LHCN-M2 (cell line): ENCODE measurements at places on chromosomes 4 and X. TPM values are rescaled to one million over a fixed set of nuclear protein-coding genes. Genes with fewer than 3 reads are reported as not detected.

ZFP42 gene
- not detected in 2 replicates for total RNA-seq

GRID2 gene
- total RNA-seq = not detected in 2 replicates

AMER1 gene
- 1.7 and 1.8 TPM in 2 replicates for total RNA-seq

SNCA gene
- 10.1 TPM in 1 of 2 replicates, not detected in the other for total RNA-seq

SYN1 gene
- total RNA-seq = 0.17 and 0.51 TPM in 2 replicates

DMRTC1 gene
- total RNA-seq = not detected in 2 replicates

RBM47 gene
- 0.06 and 0.17 TPM in 2 replicates for total RNA-seq

GASK1B gene
- total RNA-seq = 54.4 and 60.4 TPM in 2 replicates

ASMT gene
- not detected in 2 replicates for total RNA-seq

AFAP1 gene
- total RNA-seq = 22.6 and 23.9 TPM in 2 replicates

GRCh38 chrX:8139716-8140115, 31.4 kb downstream of the VCX2 start:
- no peak for DNase-seq

GRCh38 chr4:159429693-159430035, 326.8 kb downstream of the RAPGEF2 start:
- no peak for DNase-seq

- DNase-seq = no peak
These were observed 142.4 kb downstream of the KLHL8 start for GRCh38 chr4:87077914-87078585.

- DNase-seq = no peak
These were observed 10.3 kb downstream of the XPNPEP2 start for GRCh38 chrX:129749069-129749468.

DNA sequence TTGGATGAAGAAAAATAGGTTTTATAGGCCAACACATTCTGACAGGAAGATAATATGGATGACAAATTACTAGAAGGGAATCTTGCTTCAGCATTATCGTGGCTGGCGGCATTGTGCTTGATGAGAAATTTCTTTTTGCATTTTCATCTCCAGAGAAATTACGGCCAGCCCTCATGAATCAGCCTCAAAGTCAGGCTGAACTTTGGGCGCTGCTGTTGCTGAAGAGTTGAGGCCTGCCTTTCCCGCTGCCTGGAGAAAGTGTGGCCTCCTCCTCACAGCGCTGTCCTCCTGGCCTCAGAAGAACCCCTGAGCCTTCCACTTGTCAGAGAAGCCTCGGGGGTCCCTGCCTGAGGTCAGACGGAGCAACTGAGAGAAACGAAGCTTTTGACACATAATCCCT, 272.4 kb upstream of the KCNIP4 start:
- no peak for DNase-seq

GRCh38 chrX:64204701-64205440, 637 bp downstream of the AMER1 start:
- DNase-seq = peak; percentile 40

DNA sequence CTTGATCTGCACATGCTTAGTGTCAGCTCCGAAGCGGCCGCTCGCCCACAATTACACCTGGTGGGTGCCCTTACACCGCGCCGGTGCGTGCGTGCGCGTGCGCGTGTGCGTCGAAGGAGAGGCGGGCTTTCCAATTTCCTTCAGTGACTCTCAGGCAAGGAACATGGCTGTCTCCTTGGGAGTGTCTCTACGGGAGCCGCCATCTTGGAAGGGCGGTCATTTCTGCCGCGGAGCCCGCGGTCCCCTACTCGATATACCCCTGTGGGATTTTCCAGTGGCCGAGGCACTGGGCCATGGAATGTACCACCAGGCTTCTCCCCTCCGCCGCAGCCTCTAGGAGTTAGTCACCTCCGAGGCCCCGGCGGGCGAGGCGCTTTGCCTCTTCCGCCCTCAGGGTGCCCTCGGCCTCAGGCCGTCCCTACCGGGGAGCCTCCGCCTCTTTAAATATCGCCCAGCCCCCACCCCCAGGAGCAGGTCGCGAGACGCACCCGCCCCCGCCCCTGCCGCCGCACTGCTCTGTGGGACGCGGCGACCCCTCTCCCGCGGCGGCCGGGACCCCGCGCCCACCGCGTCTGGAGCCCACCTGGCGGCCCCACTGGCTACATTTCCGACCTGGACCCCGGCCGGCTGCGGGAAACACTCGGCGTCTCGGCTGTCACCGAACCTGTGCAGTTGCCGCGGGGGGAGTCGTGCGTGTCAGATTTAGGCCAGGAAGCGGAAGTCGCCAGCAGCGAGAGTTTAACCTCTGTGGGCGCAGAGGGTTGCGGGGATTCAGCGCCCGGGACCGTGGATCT, at the start of gene ZNF41:
Gene ZNF41, minus strand, starts transcription at position 711 of the 794 bp plus-strand sequence. CDS start 15,741 bp downstream, outside the sequence.
- peak; percentile 84 for DNase-seq

DNA sequence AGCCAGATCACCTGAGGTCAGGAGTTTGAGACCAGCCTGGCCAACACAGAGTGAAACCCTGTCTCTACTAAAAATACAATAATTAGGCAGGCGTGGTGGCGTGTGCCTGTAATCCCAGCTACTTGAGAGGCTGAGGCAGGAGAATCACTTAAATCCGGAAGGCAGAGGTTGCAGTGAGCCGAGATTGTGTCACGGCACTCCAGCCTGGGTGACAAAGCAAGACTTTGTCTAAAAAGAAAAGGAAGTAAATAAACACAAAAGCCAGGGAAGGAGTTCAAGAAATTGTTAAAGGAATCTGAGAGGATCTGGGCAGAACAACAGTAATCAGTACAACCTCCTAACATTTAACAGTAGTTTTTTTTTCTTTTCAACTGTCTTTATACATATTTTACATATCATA, 48.7 kb upstream of the ARHGEF6 start:
- no peak for DNase-seq

DNA sequence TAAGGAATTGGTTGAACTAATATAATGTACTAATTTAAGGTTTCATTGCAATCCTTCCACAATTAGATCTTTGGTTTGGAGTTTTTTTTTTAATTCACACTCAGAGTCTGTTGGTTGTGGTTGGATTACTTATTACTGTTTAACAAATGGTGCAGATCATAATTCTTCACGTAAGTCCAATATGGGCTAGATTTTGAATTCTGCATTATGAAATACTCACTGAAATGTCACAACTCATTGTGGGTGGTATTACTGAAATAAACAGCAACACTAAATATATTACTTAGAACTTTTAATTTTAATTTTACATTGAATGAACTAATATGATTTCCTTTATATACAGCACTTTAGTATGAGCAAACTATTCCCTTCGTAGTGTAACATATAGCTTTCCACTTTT, 94.2 kb upstream of the MYOZ2 start:
- no peak for DNase-seq

DNA sequence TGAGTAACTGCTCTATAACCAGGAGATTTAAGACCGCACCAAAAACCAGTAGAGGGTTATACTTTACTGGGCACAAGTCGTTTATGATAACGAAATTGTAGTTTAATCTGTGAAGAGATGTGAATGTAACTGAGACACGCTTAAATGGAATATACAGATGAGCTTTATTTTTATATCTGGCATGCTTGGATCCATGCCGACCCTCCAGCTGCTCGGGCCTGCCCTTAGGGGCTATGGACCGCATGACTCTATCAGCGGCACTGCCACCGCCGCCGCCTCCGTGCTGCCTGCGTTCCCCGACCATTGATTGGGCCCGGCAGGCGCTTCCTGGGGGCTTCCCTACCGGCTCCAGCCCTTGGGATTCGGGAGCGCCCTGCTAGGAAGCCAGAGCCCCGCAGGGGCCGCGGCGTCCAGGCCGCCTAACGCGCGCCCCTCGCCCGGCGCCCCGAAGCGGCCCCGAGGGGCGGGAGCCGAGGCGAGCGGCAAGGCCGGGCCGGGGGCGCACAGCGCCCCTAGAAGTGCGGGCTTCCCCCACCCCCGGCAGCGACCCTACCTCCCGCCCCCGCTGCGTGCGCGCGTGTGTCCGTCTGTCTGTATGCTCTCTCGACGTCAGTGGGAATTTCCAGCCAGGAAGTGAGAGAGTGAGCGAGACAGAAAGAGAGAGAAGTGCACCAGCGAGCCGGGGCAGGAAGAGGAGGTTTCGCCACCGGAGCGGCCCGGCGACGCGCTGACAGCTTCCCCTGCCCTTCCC, at the start of gene NFKB1:
Gene NFKB1, plus strand, starts transcription at position 664 of the 751 bp plus-strand sequence. CDS start 24,160 bp downstream, outside the sequence.
- peak; percentile 69 for DNase-seq
